ENCODE measurements at places on chromosomes 2 and 18.

DNA sequence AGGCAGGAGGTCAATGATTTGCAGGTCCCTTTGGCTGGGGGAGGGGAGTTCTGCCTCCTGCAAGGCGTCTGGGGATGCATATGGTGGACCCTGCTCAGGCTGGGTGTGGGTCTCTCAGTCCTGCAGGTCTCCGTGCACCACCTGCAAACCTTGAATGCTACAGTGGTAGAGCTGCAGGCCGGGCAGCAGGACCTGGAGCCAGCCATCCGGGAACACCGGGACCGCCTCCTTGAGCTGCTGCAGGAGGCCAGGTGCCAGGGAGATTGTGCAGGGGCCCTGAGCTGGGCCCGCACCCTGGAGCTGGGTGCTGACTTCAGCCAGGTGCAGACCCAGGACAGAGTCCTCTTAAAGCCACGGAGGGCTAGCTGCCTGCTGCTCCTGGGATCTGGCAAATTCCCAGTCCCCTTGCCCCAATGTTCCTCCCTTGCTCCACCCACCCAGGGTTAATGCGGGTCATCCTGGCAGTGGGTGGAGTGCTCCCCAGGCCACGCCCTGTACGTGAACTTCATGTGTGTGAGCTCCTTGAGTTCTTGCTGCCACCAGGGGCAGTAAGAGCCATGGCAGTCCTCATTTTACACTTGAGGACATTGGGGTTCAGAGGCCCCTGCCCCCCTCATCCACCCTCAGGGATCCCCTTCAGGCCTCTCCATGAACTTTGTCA lies 3.1 kb downstream of the PROM2 start:
- DNase-seq, result no peak

GRCh38 chr18:73940721-73941120 lies 206.9 kb downstream of the FBXO15 start:
- DNase-seq, result no peak

- no peak for DNase-seq
Observed at GRCh38 chr2:11811036-11811654, 64.7 kb downstream of the LPIN1 start.

- DNase-seq, result no peak
Observed at GRCh38 chr2:72172478-72172877, 24.8 kb upstream of the CYP26B1 start.

- no peak for DNase-seq
Observed at GRCh38 chr2:68157002-68157401, 686 bp upstream of the PNO1 start.

DNA sequence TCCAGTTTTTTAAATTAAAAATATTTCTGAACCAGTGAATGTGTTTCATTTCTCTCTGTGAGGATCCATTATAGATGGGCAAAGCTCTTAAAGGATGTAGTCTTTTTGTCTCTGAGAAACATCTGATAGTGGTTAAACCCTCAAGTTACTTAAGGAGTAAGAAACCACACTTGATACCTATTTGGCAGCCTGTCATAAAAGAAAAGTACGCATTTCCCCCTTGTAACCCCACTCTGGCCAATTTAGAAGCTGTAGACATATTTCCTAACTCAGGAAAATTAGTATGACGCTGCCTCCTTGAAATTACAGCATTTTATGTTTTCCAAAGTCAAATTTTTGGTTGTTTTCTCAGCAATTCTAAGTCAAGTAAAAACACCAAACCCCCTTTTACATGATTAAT lies 2.0 kb downstream of the STAT4 start:
- no peak for DNase-seq

- DNase-seq, result no peak
Observed at GRCh38 chr18:34702814-34703213, 7.3 kb upstream of the DTNA start.

GRCh38 chr2:184637781-184638180 lies 39.5 kb downstream of the ZNF804A start:
- no peak for DNase-seq

- no peak for DNase-seq
Observed at GRCh38 chr2:47833516-47833968, 50.6 kb downstream of the MSH6 start.

DNA sequence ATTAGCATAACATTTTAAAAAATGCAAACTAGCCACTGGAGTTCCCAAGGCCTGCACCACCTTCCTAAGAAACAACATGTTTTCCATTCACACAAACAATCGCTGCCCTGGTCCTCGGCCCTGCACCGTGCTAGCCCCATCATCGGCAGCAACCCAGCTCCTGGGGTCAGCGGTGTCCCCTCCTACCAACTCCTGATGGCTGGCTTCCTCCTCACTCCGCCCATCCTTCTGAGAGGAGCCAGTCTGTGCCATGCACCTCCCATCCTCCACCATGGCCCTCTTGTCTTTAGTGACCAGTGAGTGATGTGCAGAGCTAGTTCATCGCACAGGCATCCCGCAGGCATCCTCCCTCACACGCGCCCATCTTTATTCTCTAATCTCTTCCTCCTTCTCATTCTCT lies 81.9 kb downstream of the LONRF2 start:
- no peak for DNase-seq

DNA sequence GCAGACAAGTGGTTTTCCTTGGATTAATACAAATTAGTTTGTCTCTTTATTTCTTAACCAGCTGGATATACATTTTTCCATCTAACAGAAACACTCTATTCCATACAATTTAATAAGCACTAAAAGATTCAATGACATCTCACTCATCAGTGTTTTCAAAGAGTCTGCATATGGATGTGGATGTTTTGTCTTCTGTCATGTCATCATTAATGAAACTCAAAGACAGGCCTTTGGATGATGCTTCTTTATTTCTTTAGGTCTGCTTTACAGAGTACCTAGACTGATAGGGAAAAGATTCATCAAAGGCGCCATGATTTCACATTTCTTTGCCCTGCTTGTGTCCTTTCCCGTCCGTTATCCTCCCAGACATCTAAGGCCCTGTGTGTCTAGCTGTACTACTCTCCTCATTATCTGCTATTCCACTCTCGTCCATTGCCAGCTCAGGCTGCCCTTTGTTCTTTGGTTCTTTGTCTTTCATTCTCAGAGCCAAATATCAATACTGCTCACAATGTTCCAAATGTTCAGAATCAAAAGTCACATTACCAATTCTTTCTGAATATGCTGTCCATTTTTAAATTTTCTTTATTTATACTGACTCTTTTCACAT lies 232.3 kb upstream of the CHAC2 start:
- DNase-seq, result no peak

- no peak for DNase-seq
Observed at GRCh38 chr18:59874166-59874565, 25.6 kb upstream of the PMAIP1 start.

DNA sequence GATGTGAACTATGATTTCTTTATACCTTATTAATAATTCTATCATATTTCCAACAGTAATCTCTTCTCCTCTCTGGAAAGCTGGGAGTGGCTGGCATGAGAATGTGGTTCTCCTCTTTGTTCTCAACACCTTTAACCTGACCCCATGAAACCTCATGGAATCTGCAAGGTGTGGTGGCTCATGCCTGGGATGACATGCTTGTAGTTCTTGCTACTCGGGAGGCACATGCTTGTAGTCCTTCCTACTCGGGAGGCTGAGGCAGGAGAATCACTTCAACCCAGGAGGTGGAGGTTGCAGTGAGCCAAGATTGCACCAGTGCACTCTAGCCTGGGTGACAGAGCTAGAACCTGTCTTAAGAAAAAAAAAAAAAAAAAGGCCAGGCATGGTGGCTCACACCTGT lies 10.8 kb upstream of the CDCA7 start:
- DNase-seq, result no peak

DNA sequence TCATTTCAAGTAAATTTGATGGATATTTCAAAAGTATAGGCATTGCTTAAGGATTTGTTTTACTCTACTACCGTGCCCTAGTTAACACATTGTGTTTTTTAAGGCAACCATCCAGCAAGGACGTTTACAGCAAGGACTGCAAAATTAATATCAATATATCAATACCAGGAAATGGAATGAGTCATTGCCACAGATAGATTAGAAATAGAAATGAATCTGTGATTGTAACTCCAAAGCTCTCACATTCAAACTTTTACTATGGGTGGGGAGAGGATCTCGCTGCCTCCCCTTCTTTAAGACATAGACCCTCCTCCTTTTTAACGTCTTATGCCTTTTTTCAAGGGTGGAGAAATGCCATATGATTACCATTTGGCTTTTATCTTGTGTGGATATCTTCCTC lies 3.8 kb downstream of the CD28 start:
- DNase-seq, result no peak

DNA sequence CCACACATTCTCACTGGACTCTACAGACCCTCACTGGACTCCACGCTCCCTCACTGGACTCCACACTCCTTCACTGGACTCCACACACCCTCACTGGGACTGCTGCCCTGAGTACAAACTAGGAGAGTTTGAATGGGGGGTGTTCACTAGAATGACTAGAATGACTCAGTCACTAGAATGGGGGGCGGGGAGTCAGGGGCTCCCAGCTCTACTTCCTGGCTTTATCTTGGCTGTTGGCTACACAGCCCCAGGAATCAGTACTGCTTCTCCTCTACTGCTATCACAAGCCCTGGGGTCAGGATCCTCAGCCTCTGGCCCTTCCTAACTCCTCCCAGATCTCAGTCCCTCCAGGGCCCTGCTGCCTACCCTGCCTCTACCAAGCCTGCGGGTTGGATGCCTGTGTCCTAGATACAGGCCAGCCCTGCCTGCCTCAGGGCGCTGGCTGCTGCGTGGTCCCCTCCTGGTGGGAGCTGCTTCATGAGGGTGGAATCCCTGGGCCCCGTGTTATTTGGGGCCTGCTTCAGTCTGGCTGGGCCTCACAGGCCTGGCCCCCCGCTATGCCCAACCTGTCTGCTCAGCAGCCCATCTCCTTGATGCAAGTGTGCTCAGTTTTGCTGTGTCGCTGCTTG lies 7.8 kb downstream of the PTMA start:
- DNase-seq, result no peak

DNA sequence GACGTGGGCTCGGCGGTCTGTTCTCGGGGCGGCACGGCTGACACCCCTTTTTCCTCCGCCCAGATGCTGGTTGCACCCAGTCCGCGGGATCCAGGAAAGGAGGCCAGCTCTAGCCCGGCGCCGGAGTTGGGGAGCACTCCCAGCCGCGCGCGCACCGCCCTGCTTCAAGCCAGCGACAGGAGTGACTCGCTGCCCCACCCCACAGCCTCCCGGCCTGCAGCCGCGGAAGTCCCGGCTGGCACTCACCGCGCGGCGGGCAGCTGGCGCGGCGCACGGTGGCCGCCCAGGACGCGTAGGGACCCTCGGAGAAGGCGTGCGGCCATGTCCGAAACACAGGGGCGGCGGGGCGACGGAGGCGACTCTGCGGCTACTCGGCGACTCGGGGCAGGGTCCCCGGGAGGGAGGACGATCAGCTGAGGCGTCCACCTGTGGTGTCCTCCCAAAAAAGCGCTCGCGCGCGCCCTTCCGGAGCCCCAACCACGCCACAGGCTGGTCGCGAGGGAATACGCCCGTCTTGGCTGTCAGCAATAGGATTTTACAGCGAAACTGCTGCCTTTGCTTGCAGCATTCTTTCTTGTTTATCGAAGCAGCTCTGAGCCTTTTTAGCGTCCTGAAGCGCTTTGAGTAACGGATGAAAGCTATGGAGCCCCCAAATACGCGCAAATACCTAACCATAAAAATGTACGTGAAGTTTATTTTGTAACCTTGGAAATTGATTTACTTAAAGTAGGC lies at the start of gene ACADL:
TSS of gene ACADL (minus strand) at position 507 of the 732 bp plus-strand sequence. CDS start at position 323, 184 bp downstream.
- no peak for DNase-seq

DNA sequence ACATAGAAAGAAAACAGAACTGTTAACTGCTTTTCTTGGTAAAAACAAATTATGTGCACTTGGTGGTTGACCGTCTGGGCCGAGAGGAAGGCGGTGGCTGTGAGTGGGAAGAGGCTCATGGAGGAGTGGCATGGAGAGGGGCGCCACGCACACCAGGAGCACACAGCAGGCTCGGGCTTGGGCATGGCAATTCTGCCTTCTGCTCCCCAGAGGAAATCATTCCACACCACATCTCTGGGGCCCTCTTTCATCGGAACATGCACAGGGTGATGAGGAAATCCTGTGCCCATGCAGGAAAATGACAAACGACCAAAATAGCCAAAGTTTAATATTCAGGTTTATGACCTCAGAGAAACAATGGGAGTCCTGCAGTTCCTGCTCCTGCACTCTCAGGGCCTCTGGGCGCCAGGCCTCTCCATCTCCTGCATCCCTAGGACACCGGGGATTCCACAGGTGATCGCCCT lies 26.4 kb downstream of the WDFY1 start:
- no peak for DNase-seq

- DNase-seq, result no peak
Observed at GRCh38 chr2:149525323-149525722, 62.3 kb downstream of the MMADHC start.

GRCh38 chr2:229974266-229974665 lies 52.0 kb downstream of the FBXO36 start:
- no peak for DNase-seq

DNA sequence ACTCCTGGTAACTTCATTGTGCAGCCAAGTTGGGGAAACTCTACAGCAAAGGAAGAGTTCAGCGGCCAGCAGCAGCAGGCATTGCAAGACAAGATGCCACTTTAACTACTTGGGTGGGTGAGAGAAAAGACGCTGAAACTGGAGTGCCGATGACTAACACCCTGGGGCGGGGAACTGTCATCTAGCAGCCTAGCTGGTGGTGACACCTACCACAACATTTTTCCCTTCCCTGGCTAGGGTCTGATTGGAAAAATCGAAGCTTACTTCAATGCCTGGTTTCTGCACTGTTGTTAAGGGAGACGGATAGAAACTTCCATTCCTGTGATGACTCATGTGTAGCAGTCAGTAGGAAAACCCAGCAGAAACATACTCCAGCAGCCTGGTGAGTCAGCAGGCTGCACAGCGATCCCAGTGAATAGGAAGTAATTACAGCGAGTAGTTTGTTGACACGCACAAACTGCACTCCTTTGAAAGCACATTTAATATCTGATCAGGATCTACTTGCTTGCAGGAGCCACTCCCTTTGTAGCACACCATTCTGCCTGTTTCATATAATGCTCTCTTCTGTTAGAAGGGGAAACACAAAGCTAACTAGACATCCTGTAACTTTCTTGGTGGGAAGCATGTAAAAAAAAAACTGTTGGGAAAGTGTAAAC lies 62.1 kb upstream of the MAPRE2 start:
- DNase-seq, result no peak

DNA sequence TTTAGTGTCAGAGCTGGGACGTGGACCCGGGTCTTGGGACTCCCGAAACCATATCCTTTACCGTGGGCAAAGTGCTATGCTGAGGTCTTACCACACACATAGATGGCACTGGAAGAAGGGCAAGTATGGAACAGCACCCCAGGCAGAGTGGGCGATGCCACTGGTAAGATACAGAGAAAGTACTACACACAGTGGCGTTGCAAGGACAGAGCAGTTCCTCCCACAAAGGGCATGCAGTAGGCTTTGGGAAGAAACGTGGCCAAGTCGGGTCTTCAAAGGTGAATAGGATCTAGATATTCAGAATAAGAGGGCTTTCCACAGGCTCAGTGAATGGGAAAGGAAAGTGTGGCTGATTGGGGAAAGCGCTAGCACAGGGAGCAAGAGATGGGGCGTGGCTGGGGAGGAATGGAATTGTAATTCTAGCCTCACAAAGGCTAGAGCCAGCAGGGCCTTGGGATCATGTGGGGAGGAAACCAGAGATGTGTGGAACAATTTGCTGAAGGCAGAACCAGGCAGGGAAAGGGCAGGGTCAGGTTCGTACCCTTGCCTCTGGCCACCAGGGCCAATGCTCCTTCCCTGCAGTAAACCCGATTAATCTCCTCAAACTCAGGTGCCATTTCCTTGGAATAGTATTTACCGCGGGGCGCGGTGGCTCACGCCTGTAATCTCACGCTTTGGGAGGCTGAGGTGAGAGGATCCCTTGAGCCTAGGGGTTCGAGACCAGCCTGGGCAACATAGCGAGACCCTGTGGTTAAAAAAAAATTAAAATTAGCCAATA lies 36.0 kb downstream of the PCBP1 start:
- DNase-seq, result no peak

- no peak for DNase-seq
Observed at GRCh38 chr2:66461664-66462500, 27.0 kb downstream of the MEIS1 start.

Data from effector CD8-positive, alpha-beta T cell (primary cell).